Mammary epithelial cell (primary cell): ENCODE measurements at places on chromosomes 12 and 14.

- no peak for DNase-seq
Observed at GRCh38 chr14:62084020-62084419, 321.8 kb downstream of the SNAPC1 start.

GRCh38 chr12:123659996-123660727 lies 10.8 kb upstream of the TCTN2 start:
- DNase-seq, result peak; percentile 92

GRCh38 chr14:104681689-104682074 lies 7.7 kb upstream of the INF2 start:
- DNase-seq, result peak; percentile 77

DNA sequence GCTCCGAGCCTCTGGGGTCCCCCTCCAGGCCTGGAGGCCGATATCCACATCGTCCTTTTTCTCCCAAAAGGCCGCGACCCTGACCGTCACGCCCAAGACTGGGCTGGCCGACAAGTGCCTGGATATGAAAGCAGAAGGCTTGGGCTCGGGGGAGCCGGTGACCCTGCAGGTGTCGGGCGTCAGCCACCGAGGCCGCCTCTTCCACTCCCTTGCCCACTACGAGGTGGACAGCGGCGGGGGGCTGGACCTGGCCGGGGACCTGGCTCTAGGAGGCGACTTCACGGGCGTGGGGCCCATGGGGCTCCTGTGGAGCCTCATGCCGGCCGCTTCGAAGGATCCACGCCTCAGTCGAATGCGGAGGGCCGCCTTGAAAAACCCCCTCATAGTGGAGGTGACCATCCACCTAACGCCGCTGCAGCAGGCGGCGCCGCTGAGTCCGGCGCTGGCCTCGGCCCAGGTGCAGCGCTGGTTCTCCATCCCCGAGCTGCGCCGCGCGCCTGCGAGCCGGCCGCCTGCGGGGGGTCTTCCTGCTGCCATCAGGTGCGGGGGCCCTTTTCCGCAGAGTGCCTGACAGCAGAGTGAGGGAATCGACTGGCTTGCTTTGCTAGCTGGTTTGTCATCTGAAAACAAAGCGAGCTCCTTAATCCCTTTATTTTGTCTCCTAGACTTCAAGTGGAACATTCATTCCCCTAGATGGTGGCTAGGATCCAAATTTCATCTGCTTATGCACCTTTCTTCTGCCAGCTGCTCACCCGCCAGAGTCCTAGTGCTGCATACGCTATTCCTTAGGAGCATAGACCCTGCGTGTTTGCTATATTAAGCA lies 10.6 kb upstream of the DNAL1 start:
- no peak for DNase-seq

- no peak for DNase-seq
Observed at GRCh38 chr12:21608196-21608595, 3.5 kb upstream of the GYS2 start.

- DNase-seq, result no peak
Observed at GRCh38 chr14:50734950-50735695, 67.0 kb upstream of the SAV1 start.

DNA sequence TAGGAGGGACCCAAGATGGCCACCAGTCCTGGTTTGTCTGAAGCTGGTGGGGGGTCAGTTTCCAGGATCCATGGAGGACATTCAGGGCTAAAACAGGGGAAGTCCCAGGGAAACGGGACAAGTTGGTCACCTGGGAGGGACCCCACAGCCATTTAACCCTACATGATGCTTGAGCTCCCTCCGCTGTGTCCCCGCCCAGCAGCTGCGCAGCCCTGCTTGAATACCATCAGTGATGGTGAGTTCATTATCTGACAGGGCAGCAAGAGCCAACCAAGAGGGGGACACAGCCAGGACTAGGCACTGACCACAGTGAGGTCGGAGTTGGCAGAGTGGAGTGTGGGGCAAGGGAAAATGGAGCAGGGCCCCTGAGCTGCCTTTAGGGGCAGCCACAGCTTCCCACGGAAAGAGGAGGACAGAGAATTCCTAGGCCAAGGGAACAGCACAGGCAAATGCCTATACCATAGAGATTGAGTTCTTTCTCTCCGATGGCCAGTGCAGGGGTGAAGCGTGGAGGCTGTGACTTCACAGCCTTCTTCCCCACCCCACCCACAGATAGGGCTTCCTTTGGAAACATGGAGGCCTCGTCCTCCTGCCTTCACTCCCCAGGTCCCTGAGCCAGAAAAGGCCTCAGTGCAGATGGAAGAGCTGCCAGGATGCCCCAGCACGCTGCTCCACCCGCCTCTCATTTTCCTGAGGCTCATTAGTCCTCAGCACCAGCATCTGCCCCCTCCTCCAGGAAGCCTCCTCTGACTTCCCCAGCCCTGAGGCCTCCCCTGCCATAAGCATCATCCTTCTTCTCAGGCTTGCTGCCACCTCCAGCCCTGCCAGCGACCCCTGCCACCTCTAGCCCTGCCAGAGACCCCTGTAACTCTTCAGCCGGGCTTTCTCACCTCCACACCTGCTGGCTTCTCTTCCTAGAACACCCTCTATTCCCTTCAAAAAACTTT lies 51.4 kb downstream of the CYP46A1 start:
- no peak for DNase-seq

DNA sequence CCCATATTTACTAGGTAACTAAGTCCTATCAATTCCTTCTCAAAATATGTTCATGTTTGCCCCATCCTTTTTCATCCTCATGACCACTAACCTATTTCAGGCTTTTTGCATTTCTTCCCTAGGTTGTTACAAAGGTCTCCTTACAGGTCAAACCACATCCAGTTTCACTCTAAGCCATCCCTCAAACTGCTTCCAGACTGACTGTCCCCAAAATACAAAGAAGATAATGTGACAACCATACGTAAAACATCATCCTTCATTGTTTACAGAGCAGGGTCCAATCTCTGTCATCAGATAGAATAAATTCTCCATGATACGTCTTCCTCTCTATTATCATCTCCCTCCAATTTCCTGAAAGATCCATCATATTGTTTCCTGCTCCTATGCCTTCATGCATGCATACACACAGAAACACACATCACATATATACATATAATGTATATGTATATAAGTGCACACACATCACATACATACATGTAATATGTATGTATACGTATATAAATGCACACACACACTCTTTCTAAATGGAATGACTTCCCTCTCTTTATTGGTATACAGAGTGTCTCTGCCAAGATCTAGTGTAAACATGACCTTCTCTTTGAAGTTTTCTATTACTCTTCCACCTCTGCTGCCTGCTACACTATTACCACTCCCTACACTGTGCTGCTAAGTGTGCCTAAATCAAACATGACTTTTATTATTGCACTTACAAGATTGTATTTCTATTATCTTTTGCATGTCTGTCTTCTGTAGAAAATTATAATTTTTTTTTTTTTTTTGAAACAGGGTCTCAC lies 30.7 kb upstream of the EPS8 start:
- DNase-seq, result no peak
